M059J (cell line): ENCODE measurements at places on chromosomes 5 and 9.

DNA sequence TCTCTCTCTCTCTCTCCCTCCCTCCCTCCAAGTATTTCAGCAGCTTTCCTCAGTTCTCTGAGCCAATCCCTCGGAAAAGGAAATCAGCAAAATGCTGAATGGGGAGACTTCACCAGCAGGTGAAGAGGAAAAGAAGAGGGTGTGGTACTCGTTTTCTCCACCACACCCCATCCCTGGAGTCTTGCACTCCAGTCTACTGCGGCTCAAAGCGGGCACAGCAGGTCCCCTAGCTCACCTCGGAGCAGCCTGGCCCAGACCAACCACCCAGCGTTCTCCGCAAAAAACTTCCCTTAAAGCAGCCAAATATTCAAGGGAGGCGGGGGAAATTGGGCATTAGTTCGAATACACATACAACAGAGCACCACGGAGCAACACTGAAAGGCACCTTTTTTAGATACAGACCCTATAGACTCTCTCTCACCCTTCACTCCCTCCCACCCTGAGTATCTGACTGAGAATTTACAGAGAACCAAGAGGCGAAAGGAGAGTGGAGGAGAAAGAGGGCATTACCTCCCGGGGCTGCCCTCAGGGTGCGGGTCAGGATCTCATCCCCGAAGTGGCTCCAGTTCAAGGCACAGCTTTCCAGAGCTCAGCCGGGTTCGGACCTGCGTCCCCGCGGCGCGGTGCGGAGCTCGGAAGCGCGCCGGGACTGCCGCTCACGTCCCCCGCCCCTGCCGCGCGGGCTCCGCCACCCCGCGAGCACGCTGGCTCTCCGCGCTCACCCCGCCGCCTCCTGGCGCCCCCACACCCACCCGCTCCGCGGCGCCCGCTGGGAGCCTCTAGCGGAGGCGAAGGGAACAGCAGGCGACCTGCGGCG lies 1638.5 kb upstream of the C9orf72 start:
- peak; percentile 3 for DNase-seq

DNA sequence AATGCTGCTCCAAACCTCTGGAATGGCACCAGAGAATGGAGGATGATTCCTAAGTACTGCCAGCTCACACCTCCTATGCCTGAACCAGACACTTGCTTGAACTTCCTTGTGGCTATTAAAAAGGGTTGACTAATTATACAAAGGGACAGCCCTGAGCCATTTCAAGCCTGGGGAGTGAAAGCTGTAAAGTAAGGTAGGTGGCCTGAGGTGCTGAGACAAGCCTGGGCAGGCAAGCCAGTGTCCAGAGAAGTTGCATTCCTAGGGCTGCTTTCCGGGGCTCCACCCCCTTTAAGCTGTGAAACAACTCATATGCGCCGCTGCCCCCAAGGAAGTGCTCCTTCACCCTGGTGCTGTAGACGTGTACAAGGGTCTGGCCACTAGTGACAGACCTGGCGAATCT lies 79.9 kb upstream of the SLC1A3 start:
- DNase-seq = no peak

GRCh38 chr5:54621709-54622108 lies 104.2 kb downstream of the SNX18 start:
- DNase-seq = no peak

GRCh38 chr5:80153586-80154126 lies 102.2 kb downstream of the SERINC5 start:
- no peak for DNase-seq

DNA sequence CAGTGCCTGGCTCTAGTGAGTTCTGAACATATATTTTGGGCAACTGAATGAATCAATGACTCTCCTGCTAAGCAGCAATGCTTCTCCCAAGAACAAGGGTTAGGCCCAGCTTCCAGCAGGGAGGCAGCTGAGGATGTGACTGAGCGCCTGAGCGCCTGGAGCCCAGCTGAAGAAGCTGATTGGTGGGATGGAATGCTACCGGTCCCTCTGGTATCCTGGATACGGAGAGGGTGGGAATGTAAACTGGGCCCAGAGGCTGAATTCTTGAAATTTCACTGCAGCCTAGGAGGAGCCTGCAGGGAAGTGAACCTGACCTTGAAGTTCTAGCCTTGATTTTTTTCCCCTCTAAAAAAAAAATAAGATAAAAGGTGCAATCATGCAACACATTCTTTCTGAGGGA lies 43.2 kb downstream of the WWC1 start:
- DNase-seq = peak; percentile 61
